Naive thymus-derived CD8-positive, alpha-beta T cell (primary cell): ENCODE measurements at places on chromosomes 5 and 9.

DNA sequence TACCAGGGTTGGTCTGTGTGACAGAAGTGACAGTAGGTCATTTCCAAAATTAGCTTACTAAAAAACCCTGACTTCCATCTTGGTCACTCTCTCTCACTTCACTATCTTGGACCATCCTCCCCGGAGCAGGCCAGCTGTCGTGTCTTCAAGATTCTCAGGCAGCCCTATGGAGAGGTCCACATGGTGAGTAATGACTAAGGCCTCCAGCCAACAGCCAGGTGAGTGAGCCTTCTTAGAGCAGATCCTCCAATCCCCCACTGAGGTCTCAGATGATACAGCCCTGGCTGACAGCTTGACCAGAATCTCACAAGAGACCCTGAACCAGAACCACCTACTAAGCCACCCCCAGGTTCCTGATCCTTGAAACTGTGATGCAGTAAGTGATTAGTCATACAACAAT is 92.0 kb downstream of the DCP2 start:
- DNase-seq: no peak
- no peak overlapping the region for H3K4me3 ChIP-seq
- no peaks in the 10 kb centered on the region for H3K27me3 ChIP-seq
- no peaks in the 10 kb centered on the region for H3K36me3 ChIP-seq
- no peak overlapping the region for H3K27ac ChIP-seq
- H3K4me1 ChIP-seq: peaks cover 48% of the 10 kb centered on the region

GRCh38 chr9:38526591-38526990 is 93.8 kb downstream of the ANKRD18A start:
- no peak overlapping the region for H3K27ac ChIP-seq
- no peak overlapping the region for H3K4me3 ChIP-seq
- H3K36me3 ChIP-seq: no peaks in the 10 kb centered on the region
- H3K27me3 ChIP-seq: no peaks in the 10 kb centered on the region
- no peak for DNase-seq

DNA sequence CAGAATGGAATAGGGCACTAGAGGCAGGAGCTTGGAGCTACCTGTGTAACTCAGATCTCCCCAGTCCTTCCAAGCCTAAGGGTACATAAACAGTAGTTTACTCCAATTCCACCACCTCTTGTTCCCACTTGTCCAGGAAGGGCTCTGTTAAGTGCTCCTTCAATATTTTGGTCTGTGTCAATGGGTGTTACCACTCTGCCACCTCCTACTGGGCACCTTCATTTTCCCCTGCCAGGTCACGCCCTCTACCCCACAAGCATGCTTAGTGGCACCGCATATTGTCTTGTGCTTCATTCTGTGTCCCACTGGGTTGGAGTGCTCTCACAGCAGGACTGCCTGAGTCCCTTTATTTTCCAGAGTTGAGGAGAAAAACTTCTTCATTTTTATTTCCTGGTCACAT is 459.8 kb downstream of the ARHGEF28 start:
- no peak overlapping the region for H3K27ac ChIP-seq
- no peaks in the 10 kb centered on the region for H3K36me3 ChIP-seq
- H3K4me3 ChIP-seq: no peak overlapping the region
- H3K4me1 ChIP-seq: no peaks in the 10 kb centered on the region

DNA sequence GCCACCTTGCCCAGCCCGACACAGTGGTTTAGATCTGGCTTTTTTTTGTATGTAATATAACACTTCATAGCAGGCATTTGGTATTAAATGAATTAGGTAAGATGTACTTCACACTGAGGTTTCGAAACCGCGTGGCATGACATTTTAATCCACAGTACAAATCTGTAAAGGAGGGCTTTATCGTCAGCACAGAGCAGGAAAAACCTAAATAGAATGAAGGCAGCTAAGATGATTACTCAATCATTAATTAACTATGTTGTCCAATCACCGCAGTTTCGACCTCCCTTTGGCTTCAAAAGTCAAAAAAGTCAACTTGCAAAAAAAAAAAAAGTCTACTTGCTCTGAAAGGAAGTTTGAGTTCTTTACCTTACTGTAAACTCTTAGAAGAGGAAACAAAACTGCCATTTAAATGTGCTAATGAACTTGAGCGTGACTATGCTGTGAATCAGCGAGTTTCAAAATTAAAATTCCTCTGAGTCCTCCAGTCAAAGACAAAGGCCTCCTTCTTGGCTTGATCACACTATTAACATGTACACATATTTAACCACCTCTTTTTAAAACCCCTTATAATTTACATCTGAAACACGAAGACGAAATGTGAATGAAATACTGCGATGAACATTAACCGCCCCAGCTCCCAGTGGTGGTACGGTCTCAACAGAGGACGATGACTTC is 698 bp upstream of the SEC24A start:
- peak overlapping the region; percentile 95 for H3K4me3 ChIP-seq
- no peaks in the 10 kb centered on the region for H3K27me3 ChIP-seq
- no peak for DNase-seq
- no peaks in the 10 kb centered on the region for H3K36me3 ChIP-seq
- H3K27ac ChIP-seq: peak overlapping the region; percentile 99
- peaks cover 37% of the 10 kb centered on the region for H3K4me1 ChIP-seq

DNA sequence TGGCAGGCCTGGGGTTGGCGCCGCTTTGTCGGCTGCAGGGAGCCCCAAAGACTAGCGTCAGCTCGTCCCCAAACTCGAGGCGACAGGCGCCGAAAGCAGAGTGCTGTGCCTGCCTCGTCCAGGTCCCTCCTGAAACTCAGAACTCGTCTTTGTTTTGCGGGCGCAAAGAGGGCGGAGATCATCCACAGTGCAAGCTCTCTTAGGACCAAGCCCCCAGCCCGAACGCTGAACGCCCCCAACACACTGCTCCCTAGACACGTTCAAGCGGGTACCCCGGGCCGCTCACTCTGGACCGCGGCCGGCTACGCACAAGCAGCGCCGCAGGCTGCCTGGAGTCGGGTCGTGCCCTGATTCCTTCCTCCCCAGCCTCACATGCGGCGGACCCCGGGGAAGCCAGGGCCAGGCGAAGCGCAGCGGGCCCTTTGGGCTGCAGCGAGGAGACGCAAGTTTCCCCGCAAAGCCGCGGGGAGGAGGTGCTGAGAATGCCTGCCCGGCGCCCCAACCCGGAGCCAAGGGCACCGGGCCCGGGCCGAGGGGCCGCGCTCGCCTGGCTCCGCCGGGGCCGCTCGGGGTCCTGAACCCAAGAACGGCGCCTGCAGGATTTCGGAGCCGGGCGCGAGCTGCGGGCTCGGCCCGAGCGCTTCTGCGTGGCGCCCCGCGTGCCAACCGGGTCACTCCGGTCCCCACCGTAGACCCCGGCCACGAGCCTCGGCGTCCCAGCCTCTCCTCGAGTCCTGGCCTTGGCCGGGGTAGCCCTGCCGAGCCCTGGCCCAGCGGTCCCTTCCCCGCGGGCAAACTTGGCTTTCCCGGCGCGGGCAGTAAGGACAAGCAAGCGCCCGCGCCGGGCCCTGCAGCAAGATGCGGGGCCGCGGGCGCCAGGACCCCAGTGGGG is 738 bp downstream of the FSTL4 start:
- DNase-seq: no peak
- peak overlapping the region; percentile 77 for H3K4me3 ChIP-seq
- peaks cover 55% of the 10 kb centered on the region for H3K27me3 ChIP-seq
- H3K36me3 ChIP-seq: peaks cover 1% of the 10 kb centered on the region

GRCh38 chr5:135319928-135320606 is 79.0 kb downstream of the MACROH2A1 start:
- H3K27ac ChIP-seq: no peak overlapping the region
- no peak overlapping the region for H3K4me3 ChIP-seq
- no peak for DNase-seq

DNA sequence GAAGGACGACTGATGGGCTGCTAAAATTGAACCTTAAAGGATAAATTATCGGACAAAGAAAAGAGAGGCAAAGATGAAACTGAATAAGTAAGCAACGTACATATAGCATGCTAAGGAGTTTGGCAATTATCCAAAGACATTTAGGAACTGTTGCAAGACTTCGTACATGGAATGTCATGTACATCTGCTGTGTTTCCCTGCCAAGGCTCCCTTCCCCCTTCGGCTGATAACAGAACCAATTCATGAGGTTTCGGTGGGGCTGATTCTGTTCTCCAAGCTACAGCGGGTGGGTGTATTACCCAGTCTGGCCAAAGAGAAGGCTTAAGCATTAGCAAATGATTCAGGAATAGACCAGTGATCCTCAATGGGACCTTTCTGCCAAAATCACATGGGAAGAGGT is 190.9 kb upstream of the FREM1 start:
- H3K4me3 ChIP-seq: no peak overlapping the region
- H3K36me3 ChIP-seq: no peaks in the 10 kb centered on the region
- H3K4me1 ChIP-seq: peaks cover 2% of the 10 kb centered on the region

- peaks cover 20% of the 10 kb centered on the region for H3K36me3 ChIP-seq
- peaks cover 32% of the 10 kb centered on the region for H3K4me1 ChIP-seq
- peaks cover 36% of the 10 kb centered on the region for H3K27me3 ChIP-seq
- no peak overlapping the region for H3K27ac ChIP-seq
- no peak for DNase-seq
- H3K4me3 ChIP-seq: no peak overlapping the region
Measured at GRCh38 chr9:126980231-126980630, 65.6 kb downstream of the RALGPS1 start.

DNA sequence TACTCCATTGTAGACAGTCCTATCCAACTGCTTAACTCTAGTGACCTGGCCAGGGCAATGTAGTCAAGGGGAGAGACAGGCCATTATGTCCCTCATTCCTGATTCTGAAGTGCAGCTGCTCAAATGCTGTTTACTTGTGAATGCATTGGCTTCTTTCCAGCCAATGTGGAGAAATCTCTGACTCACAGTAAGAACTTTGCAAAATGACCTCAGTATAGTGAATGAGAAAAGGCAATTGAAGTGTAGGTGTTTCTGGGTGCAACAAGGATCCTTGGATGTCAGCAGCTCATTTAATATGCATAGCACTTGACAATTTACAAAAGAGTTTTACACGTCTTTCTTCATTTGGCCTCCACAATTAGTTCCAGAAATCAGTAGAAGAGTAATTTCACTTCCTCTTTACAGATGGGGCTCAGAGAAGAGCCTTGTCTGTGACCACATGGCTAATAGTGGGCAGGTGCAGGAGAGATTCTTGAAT is 367.2 kb downstream of the OSTF1 start:
- H3K4me1 ChIP-seq: no peaks in the 10 kb centered on the region
- no peak overlapping the region for H3K4me3 ChIP-seq
- no peak overlapping the region for H3K27ac ChIP-seq
- no peaks in the 10 kb centered on the region for H3K36me3 ChIP-seq
- H3K27me3 ChIP-seq: peaks cover under 1% of the 10 kb centered on the region
- no peak for DNase-seq

DNA sequence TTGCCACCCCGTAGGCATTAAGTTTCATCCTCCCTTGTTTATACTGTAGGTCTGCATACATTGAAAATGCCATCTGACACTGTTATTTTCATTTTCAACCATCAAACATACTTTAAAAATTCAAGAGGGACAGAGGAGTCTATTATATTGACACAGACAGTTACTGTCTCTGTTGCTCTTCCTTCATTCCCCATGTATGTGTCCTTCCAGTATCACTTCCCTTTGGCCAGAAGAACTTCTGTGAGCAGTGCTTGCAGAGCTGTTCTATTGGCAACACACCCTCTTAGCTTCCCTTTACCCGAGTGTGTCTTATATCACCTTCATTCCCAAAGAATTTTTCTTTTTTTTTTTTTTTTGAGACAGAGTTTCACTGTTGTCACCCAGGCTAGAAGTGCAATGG is 42.8 kb downstream of the RASGEF1C start:
- no peaks in the 10 kb centered on the region for H3K4me1 ChIP-seq
- H3K36me3 ChIP-seq: no peaks in the 10 kb centered on the region
- peaks cover 26% of the 10 kb centered on the region for H3K27me3 ChIP-seq
- no peak overlapping the region for H3K4me3 ChIP-seq
- no peak for DNase-seq
- no peak overlapping the region for H3K27ac ChIP-seq

DNA sequence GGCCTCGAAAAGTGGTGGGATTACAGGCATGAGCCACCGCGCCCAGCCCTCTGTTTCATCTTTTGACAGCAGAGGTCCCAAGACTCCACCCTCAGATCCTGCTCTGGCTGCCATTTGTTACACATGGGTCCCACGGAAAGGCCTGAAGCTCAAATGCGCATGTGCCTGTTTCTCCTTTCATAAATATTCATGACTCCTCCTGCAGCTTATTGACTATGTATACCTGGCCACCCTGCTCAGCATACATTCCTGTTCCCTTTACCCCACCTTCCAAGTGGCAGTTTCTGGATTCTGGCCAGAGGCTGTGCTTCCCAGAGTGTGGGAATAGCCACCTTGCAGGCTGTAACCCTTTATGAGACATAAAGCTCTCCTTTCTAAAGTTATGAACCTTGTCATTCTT is 46.5 kb downstream of the AUH start:
- peaks cover 16% of the 10 kb centered on the region for H3K4me1 ChIP-seq
- H3K27ac ChIP-seq: no peak overlapping the region
- H3K27me3 ChIP-seq: no peaks in the 10 kb centered on the region
- DNase-seq: no peak
- H3K36me3 ChIP-seq: peaks cover 9% of the 10 kb centered on the region

- no peaks in the 10 kb centered on the region for H3K27me3 ChIP-seq
- DNase-seq: no peak
- no peak overlapping the region for H3K27ac ChIP-seq
- H3K4me3 ChIP-seq: no peak overlapping the region
Measured at GRCh38 chr5:68141494-68141893, 74.1 kb upstream of the PIK3R1 start.

DNA sequence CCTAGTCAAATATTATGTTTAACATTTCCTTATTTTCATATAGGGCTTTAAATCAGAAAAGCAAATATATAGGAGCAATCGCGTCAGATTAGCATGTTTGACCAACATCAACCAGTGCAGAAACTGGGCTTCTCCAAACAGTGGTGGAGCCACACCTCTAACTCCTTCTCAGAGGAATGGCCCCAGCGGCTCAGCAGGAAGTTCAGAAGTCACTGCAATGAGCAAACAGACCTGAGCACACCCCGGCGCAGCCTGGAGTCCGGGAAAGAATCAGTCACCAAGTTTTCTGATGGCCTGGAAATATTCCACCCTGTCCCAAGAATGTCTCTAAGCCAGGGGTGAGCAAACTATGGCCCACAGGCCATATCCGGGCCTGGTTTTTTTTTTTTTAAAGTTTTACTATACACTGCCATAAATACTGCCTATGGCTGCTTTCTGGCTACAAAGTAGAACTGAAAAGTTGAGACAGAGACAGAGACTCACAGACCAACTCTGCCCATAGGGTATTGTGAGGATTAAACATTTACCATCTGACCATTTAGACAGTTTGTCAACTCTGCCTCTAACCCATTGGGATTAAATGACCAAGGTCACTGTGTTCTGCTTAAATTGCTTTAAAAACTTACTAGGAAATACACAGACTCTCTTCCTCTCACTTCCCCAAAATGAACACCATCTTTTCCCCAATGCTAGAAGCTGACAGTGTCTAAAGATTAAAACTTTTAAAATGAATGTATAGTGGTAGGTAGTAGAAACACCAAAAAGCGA is 5.4 kb downstream of the GOLM1 start:
- H3K27me3 ChIP-seq: peaks cover 22% of the 10 kb centered on the region
- no peaks in the 10 kb centered on the region for H3K36me3 ChIP-seq
- peak overlapping the region; percentile 34 for H3K4me3 ChIP-seq
- no peak overlapping the region for H3K27ac ChIP-seq

DNA sequence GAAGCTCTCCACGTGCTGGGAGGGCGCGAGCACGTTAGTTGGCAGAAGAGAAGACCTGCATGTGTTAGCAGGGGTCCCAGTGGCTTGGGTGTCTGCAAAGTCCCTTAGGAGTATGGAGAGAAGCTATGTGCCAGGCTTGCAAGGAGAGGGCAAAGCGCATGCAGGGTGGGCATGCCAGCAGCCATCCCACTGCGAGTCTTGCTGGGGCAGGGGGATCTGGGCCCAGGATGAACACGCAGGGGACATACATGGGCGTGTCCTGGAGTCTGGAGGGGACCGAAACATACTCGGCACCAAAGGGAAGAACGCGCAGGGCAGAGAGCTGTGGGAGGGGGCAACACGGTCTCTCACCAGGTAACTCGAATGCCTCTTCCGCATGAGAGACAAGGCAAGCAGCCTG is 43.6 kb upstream of the IPPK start:
- peaks cover 70% of the 10 kb centered on the region for H3K36me3 ChIP-seq
- H3K4me1 ChIP-seq: peaks cover 28% of the 10 kb centered on the region
- no peak for DNase-seq
- peak overlapping the region; percentile 90 for H3K27ac ChIP-seq
